Mammary epithelial cell (primary cell): ENCODE measurements at places on chromosomes 16 and 17. TPM values are rescaled to one million over a fixed set of nuclear protein-coding genes. Genes with fewer than 3 reads are reported as not detected.

DNA sequence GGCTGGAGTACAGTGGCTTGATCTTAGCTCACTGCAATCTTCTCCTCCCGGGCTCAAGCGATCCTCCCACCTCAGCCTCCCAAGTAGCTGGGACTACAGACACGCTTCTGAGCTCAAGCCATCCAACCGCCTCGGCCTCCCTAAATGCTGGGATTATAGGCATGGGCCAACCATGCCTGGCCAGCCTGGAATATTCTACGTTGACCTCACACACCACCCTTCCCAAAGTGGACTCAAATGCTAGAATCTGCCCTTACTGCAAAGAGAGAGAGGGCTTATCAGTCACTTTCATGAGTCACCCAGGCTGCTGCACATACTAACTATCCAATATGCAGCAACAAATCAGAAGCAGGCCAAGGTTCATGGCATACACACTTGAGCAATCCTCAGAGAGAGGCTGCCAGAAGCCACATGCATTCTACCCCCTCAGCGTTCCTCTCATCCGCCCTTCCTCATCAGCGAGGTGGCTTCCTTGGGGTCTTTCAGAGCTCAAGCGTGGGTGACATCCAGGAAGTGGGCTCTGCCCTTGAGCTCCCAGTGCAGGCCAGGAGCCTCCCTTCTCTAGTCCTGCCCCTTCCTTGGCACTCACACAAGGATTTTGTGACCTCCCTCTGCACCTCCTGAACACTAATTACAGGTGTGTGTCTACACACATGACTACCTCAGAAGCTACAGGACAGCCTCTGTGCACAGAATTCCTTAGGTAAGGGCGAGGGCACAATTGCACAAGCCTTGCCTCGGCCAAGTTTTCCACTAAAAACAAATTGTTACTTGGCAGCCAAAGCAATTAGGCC is 24.8 kb upstream of the SIAH1 start:
- peak; percentile 72 for DNase-seq

DNA sequence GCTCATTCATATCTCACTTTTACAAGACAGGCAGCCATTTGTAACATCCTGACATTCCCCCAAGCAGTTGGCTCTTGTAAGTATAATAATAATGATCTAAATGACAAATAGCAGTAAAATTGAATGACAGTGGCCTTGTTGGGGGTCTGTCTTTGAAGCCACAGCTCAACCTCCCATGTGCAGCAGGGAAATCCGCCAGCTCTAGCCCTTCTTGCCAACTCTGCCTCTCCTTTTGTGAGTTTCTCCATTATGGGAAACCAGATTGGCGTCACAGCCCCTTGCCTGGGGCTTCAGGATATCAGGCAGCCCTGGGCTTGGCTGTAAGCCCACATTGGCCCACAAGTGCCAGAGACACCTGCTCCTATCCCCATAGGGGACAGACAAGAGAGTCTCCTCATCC is 70.4 kb upstream of the CACNG5 start:
- no peak for DNase-seq

- peak; percentile 82 for DNase-seq
Measured at GRCh38 chr17:76562734-76563148, 22.9 kb downstream of the PRCD start.

GRCh38 chr16:88763502-88764053 is 21.4 kb downstream of the PIEZO1 start:
- DNase-seq: no peak

- no peak for DNase-seq
Measured at GRCh38 chr17:1462164-1463112, 6.4 kb upstream of the CRK start.

DNA sequence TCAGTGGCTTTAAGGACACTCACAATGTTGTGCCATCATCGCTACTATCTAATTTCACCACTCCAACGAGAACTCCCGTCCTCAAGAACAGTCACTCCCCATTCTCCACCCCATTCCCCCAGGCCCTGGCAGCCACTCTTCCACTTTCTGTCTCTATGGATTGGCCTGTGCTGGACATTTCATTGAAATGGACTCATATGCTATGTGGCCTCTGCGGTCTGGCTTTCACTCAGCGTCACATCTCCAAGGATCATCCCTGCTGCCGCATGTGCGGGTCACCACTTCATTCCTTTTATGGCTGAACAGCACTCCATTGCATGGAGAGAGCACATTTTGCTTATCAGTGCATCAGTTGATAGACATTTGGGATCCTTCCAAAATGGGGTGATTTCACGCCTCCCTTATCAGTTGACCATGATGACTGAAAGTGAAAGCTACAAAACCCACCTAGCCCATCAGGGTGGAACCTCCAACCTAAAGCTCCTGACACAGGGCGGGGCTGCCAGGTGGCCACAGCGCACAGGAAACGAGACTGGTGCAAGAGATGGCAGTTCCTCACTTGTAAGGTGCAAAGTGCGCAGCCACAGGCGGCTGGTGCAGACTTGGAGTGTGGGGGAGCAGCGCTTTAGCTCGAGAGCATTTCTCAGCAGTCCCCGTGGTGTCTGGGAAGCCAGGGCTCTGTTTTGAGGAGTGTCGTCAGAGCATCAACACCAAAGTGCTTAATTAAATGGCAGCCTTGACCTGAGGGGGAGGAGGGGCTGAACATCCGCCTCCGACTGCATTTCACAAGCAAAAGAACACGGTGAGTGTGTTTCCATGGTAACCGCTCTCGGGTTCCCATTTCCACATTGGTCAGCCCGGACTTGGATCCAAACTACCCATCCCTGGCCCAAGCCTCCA is 23.8 kb downstream of the COTL1 start:
- no peak for DNase-seq

GRCh38 chr17:53941231-53941630 is 118.5 kb downstream of the KIF2B start:
- DNase-seq: no peak

DNA sequence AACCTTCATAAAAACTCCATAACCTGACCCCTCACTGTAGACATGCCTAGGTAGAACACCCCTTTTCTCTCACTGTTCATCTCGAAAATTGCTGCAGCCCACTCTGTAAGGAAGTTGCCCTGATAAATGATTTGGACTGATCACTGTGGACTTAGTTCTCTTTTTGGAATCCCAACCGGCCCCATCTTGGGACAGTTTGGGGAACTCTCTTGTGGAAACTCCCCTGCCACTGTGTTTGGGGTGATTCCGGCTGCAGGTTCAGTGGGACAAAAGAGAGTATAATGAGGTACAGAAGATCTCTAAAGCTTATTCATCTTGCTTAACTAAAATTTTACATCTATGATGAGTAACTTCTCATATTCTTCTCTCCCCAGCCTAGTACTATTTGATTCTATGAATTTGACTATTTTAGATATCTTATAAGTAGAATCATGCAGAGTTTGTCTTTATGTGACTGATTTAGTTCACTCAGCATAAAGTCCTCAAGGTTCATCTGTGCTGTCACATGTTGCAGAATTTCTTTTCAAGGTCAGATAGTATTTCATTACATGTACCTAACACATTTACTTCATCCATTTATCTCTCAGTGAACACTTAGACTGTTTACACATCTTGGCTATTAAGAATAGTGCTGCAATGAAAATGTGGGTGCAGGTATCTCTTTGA is 84.9 kb downstream of the ABCA8 start:
- no peak for DNase-seq

DNA sequence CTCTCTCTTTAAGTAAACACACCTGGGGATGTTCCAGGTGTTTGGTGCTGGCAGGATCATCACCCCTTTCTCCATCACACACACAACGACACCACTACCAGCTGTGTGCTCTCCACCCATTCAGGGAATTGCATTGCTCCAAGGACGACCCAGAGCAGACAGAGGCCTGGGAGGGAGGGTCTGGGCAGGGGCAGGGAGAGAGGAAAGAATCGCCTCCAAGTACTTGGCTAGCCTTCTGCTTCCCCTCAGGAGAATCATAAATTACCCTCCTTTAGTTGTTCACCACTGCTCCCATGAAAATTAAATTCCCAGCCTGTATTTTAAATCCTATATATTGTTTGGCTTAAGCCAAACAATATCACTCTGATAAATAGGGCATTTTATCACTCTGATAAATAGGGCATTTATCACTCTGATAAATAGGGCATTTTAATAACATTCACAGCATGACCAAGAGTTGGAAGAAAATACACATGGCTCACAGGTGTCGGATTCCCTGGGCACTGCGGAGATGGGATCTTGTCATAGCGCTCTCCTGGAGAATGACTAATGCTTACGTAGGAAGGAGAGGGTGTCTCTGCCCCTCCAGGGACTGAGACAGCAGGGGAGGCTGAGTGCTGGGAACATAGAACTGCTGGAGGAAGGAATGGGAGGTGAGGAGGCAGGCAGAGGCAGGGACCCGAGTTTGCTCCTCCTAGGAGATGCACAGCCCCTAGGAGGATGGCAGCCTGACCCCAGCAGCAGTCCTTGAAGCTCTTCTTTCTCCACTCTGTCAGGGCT is 673.6 kb downstream of the HS3ST4 start:
- DNase-seq: no peak

The APPBP2 gene
- total RNA-seq: 38.1 and 40.7 TPM in 2 replicates

The MYH1 gene
- total RNA-seq: not detected in 2 replicates

The BCO1 gene
- total RNA-seq: not detected in 2 replicates

The EFCAB5 gene
- 0.33 TPM for total RNA-seq

The RPL23 gene
- 1,265 and 1,329 TPM in 2 replicates for total RNA-seq

The WWOX gene
- total RNA-seq: 11.0 TPM

The CD300LF gene
- not detected for total RNA-seq
